Stimulated activated CD8-positive, alpha-beta memory T cell treated with anti-CD3 and anti-CD28 coated beads, Interleukin-2, amount 100 ng/mL, for 48 hours (primary cell): ENCODE measurements at places on chromosomes 7 and 10.
A peak's percentile ranks its signal among the peaks of the same experiment; 100 is the strongest.

GRCh38 chr7:2862831-2863361, 18.8 kb upstream of the GNA12 start:
- DNase-seq, result no peak

- no peak for DNase-seq
Observed at GRCh38 chr10:121070275-121071070, 219.3 kb downstream of the WDR11 start.

GRCh38 chr7:114218283-114218682, 196.3 kb upstream of the FOXP2 start:
- DNase-seq, result no peak

- no peak for DNase-seq
Observed at GRCh38 chr7:148906707-148907498, 22.8 kb upstream of the EZH2 start.

DNA sequence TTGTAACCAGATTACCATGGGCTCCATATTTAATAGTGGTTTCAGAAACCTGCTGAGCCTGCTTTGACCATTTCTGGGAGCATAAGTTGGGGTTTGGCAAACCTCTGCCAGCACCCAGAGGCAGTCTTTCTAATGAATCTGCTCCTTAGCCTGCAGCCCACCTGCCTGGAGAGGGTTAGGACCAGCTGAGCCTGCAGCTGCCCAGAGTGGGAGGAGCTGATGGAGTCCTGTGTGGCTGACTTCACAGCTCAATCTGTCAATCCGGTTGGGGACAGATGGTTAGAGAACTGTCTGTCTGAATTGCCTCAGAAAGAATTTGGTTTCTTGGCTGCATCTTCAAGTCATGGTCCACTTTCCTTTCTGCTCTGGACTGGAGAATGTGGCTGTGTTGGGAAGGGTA, 444.6 kb downstream of the NRG3 start:
- no peak for DNase-seq

DNA sequence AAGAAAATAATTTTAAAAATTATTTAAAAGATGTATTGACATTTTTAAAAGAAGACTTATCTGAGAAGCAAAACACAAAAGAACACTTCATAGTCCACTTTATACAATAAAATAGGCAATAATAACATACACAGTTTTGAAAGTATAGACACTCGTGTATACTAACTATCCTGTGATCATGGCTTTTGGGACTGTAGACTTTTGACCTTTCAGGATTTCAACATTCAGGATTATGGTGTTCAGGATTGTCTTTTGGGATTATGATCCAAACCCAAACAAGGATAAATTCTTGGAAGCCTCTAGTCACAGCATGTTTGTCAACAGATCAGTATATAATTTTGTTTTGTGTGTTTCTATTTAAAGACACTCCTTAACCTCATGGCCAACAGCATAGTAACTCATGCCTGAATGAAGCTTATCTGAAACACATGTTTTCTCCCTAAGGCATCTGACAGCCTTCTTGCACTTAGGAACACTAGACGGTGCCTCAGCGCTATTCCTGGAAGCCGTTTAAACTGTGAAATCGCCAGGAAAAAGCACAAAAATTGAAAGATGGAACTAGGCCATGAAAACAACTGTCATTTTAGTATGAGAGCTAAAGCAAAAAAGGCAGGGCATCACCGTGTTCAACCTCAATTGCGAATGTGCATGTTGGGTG, 29.9 kb downstream of the GSAP start:
- DNase-seq, result no peak

- DNase-seq, result peak; percentile 26
Observed at GRCh38 chr7:114922652-114923402, 933 bp downstream of the MDFIC start.

DNA sequence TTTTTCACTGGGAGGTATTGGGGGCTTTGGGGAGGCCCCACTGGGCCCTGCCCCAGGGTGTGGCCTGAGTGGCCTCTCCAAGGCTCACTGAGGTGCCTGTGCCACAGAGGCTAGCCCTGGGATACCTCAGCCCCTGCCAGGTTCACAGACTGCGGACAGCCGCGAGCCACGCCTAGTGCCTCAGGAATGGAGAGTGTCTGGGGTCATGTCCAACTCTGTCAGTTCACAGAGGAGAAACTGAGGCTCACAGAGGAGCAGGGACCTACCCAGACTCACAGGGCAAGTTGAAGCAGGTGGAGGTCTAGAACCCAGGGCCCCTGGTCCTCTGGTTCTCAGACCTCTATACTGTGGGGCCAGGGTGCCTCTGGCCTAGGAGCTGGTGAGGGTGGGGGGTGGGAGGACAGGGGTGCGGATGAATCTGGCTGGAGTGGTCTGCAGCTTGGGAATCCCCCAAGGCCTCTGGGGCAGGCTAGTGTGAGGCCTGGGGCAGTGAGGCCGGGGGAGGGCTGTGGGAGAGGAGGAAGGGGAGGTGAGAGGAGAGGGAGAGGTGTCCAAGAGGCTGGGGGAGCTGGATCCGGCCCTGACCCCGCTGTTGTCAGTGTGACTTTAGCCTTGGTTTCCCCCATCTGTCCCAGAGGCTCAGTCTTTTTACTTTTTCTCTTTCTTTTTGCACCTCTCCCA, 20.0 kb downstream of the NEURL1 start:
- DNase-seq, result no peak

GRCh38 chr10:103278862-103279298, 1.9 kb downstream of the INA start:
- DNase-seq, result no peak

DNA sequence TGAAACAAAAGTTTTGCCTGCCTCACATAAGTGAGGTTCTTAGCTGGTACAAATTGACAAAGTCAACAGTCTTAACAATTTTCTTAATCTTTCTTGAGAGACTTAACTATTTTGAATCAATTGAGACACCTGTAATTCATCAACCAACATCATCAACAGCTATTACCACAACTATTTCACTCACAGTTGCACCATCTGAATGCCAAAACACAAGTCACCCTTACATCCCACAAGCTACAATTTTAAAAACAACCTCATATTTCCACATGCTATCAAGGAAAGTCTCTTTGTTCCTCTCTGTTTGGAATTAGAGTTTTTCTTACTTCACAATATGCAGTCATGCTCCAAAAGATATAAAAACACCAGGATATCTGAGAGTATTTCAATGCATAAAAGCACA, 4.9 kb downstream of the SMURF1 start:
- DNase-seq, result no peak

GRCh38 chr7:36082910-36083309, 70.1 kb upstream of the EEPD1 start:
- no peak for DNase-seq

DNA sequence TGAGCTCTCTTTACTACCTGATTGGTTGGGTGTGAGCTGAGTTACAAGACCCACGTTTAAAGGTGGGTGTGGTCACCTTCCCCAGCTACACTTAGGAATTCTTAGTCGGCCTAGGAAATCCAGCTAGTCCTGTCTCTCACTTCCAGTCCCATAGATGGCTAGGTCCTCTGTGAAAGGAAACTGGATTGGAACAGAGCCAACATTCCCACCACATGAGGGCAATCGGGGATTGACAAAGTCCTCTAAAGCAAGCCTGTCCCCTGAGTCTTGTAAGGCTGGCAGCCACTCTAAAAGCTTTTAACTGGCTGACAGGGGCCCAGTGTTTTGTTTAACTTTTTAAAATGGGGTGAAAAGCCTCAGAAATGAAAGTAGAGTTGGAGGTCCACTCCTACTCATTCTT, 15.1 kb upstream of the CROT start:
- DNase-seq, result no peak

GRCh38 chr7:128739048-128739962, at the start of gene CALU:
Gene CALU, plus strand, starts transcription at chr7:128739359. Its CDS starts 9,225 bp downstream, at chr7:128748584.
- peak; percentile 92 for DNase-seq

DNA sequence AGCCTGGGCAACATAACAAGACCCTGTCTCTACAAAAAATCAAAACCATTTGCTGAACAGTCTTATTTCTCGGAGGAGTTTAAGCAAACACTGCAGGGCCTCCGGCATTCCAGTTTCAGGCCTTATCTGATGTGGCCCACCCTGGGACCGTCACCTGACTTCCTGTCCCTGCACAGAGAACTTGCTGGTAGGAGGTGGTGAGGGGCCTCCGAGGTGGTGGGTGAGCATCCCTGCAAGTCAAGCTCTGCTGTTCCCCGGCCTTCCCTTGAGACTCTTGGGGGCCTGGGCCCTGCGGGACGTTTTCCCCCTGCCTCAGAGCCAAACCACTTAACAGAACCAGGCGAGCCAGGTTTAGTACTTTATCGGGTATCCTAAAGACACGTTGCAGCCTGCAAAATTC, 44.5 kb upstream of the AP5Z1 start:
- no peak for DNase-seq

DNA sequence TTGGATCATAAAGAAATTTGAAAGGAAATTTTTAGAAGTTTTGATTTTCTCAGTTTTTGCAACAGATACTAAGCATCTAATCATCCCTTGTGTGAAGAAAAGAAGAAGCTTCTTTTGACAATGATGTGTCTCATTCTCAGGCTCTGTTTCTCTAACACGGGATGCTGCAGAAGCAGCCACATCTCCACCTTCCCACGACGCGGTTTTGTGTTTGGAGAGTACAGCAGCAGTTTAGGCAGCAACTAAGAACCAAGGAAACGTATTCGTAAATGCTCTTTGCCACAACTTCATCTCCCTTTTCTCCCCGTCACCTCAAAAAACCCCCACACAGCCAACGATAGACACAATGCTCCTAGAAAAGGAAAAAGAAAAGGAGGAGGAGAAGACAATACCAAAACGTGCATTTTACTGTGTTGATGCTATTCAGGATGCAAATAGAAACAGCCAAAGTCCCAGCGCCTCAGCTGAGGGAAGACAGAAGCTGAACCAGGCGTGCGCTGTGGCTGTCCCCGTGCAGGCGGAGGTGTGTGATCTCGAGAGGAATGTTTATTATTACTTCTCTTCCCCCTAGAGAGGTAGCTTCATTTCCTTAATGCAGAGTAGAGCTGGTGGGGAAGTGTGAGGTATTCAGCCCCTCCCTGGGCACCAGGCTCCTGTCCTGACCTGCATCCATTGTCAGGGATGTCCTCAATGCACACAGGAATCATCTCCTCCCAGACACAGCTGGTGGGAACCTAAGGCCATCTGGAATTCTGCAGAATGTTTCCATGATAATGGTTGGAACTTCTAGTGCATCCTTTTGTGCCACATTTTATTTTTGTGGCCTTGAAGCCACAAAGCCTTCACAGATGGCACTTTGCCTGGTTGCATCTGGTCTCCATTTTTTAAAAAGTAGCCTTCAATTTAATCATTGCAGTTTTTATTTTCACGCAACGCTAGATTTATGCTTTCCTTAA, 174.6 kb upstream of the KLF6 start:
- DNase-seq, result no peak

DNA sequence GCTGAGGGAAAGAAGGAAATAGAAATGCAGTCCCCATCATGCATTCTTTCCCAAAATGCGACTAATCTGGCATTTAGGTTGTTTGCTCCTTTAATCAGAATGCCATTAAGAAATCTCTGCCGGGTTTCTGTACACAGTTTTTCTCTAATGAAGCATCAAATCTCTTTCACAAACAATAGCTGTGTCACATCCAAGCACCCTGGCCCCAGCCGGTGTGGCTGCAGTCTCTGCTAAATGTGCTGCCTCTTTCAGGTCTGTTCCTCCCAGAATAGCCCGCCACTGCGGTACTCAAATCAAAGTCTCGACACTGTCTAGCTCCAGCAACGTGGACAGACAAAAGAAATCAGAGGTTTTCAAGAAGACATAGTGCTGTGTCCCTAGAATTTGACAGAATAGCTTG, 343.8 kb downstream of the KCNMA1 start:
- no peak for DNase-seq

GRCh38 chr10:44030132-44030531, 354.8 kb downstream of the CXCL12 start:
- peak; percentile 5 for DNase-seq

DNA sequence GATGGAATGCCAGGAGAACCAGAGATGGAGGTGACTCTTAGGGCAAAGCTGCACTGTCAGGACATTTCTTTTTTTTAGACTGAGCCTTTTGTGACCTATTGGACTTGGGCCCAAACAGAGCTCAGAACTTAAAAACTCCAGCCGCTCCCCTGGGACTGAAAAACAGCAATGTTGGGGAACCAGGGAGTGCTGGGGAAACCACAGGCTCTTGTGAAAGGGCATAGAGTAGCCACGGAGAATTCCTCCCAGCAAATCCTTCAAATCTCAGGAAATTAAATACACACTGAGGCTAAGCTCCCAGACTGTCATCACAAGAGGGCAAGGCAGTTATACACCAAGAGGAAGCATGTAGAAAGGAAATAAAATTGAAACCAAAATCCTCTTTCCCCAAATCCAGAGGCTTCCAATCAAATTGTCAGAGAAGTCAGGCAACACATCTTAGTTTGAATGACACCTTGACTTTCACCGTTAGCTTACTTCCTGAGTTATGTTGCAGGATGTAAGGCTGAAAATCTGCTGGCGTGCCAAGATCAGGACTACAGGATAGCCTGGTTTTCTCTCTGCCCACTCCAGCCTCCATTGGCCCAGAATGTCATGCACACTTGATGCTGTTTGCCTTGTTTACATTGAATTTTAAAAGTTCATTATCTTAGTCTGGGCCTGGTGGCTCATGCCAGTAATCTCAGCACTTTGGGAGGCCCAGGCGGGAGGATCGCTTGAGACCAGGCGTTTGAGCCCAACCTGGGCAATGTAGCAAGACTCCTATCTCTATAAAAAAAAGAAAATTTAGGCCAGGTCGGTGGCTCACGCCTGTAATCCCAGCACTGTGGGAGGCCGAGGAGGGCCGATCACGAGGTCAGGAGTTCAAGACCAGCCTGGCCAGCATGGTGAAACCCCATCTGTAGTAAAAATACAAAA, 2.6 kb upstream of the RFC2 start:
- DNase-seq, result no peak

DNA sequence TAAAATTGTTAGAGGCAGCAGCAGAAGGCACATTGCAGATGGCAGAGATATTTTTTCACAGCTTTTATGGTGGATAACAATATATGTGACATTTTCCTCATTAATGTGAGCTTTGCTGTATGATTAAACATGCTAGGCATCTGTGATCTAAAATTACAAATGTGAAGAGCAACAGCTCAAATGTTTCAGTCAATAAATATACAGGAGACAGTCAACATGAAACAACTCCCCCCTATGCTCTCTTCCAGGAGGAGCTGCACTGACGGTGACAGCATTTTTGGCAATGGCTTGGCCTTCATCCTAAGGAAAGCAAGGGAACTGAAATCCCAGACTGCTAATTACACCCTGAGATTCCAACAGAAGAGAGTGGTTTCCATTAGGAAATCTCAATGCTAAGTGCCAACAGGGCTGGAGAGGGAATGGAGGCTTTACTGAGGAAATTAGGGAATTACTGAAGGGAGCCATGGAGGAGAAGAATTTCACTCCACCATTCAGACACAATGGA, 51.4 kb upstream of the GRB10 start:
- DNase-seq, result no peak
